ENCODE measurements at places on chromosomes 3 and 15.

DNA sequence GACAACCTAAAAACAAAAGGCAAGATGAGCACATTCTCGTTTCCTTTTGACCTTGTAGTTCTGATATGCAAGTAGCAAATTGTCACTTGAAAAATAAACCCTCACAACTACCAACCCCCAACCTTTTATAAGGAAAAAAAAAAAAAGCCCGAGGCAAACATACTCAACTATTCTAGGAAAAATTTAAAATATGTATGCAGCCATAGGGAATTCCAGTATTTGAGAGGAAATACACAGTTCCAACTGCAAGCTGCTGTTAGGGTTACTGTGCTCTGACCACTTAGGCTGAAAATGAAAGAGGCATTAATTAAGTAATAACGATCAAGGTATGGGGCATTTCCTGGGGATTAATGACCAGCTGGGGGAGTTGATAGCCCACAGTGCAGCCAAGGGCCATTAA is 281.9 kb upstream of the DPH6 start:
- no peak for DNase-seq

- no peak for DNase-seq
Measured at GRCh38 chr15:60162968-60163355, 158.9 kb downstream of the FOXB1 start.

GRCh38 chr3:119783255-119783654 is 1.4 kb downstream of the NR1I2 start:
- no peak for DNase-seq

GRCh38 chr15:100940767-100941379 is 21.7 kb downstream of the LRRK1 start:
- DNase-seq, result no peak

DNA sequence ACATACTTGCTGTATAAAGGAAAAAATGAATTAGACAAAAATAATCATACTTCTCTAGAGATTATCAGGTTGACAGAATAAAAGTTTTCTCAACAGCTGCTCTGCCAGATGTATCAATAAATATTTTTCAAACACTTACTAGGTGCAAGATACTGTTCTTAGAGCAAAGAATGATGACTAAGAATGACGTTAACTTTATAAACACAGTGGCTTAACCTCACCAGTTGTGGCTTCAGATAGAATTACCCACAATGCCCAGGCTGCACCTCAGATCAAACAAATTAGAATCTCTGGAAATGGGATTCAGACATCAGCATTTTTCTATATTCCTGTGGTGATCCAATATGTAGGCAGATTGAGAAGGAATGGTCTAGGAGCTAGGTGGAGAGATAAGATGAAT is 422.4 kb upstream of the ATP11B start:
- no peak for DNase-seq

DNA sequence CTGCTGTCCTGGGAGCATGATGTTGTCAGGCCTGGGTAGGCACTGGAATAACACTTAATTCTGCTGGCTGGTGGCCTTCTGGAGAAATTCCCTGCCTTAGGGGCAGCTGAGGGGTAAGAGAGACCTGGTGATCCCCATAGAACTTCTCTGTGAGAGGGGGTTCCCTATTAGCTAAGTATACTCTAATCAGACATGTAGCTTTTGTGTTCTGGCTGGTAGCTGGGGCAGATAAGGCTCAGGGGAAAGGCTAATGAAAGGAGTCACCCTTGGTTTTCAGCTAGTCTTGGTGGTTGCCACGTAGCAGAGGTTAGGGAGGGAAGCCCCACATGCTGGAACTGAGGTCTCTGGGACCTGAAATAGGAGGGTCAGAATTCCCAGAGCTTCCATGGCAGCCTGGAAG is 952 bp upstream of the HDDC3 start:
- DNase-seq, result no peak

GRCh38 chr3:132399054-132399929 is 18.0 kb upstream of the DNAJC13 start:
- DNase-seq, result peak; percentile 56

DNA sequence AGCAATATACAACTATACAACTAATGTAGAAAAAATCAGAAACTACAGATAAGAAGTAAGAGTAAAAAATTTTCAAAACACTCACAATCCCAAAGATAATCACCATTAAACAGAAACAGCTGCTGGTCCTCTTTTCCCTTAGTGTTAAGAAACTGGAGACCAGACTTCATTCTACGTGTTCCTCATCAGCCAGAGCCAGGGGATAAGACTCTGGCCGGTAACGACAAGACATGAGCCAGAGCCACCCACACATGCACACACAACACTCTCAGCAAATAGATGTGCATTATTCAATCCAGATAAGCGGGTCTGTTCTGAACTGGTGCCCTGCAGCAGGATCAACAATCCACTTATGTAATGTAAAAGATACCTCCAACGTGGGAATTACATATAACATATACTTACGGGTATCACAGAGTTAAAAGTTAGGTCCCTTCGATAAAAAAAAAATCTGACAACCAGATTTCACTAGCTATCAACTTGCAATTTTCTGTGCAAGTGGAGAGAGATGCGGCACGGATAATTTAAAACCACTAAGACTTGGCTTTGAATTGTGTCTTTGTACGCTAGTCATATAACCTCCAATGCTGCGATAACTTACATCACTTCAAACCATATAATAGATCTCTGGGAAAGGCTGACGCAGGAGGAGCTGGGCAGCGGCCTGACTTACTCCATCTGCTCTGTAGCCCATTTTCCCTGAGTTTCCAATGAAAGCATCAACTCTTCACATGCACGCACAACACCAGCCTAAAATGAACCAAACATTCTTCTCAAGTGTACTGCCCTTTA is 17.8 kb downstream of the PRICKLE2 start:
- no peak for DNase-seq

DNA sequence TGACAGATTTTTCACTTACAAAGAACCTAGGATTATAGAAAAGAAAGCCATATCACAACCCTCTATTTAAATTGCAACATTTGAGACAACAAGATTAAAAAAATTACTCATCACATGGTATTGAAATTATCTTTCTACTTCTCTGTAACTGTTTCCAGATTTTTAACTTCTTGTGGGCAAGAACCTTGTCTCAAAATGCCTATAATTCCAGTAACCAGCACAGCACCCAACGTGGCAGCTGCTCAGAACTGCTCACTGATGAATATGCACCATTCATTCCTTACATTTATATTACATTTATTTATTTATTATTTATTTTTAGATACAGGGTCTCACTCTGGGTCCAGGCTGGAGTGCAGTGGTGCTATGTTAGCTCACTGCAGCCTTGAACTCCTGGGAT is 216.1 kb downstream of the THRB start:
- no peak for DNase-seq

DNA sequence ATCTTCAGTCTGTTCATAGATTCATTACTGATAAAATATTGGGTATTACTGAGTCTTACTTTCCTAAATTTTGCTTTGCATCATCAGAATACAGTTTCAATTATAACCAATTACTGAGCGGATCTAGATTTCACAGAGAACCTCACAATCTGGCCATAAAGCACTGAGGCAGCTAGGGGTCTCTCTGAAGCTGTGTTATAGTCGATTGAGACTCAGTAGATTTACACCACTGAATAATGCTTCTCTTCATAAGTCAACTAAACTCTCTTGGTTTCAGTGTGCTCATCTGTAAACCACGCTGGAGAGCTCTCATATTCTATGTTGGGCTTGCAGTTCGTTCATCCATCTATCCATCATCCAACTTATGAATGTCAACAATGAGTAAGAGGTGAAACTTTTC is 180.6 kb downstream of the GREM1 start:
- DNase-seq, result no peak

GRCh38 chr3:53939813-53940212 is 48.2 kb upstream of the SELENOK start:
- DNase-seq, result no peak

GRCh38 chr3:107068980-107069379 is 308.3 kb upstream of the CCDC54 start:
- peak; percentile 73 for DNase-seq

GRCh38 chr3:52794612-52795099 is at the start of gene ITIH3:
TSS of gene ITIH3 (plus strand) at chr3:52794796. CDS start at chr3:52794804, 8 bp downstream.
- peak; percentile 6 for DNase-seq

- DNase-seq, result no peak
Measured at GRCh38 chr3:26752466-26752865, 129.9 kb downstream of the LRRC3B start.

DNA sequence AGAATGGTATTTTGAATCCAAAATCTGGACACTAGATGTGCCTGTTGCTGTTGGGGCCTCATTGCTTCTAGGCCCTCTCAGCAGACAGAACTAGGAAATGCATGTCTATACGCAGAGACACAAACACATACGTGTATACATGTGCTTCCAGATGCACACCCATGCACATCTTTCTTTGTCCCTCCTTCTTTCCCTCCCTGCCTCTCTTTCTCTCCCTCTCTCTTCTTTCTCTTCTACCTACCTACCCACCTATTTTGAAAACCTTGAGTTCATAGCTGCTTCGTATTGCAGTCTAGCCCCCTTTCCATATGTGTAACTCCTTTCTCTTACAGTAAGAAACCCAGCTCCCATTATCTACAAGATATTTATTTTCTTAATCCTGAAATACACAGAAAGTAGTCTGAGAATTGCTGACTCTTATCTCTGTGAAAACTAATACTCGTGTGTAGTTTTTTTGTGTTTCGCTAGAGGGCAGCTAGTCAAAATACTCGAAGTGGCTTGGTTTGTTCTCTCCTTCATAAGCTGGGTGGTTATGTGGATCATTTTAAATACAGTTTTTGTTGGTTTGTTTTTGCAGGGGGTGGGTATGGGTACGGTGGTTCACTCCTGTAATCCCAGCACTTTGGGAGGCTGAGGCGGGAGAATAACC is 18.5 kb downstream of the RPL32 start:
- peak; percentile 38 for DNase-seq
